ENCODE measurements at places on chromosomes 13 and 19.
A peak's percentile ranks its signal among the peaks of the same experiment; 100 is the strongest.

DNA sequence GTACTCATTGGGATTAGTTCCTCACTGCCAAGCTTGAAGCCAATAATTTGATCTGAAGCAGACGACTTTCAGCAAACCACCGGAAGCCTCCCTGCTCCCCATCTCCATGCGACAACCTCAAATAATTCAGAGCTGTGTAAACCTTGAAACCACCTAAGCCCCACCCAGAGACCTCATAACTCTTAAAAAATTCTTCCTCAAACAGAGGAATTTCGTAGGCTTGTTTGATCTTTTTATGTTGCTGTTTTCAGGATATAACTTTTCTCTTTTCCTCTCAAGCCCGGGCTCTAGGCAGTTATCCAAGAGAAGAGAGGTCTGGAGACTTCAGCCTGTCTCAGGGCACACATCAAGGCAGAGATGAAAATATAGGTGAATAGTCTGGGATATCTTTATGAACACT, 311.6 kb downstream of the KCNRG start:
- no peak for DNase-seq

DNA sequence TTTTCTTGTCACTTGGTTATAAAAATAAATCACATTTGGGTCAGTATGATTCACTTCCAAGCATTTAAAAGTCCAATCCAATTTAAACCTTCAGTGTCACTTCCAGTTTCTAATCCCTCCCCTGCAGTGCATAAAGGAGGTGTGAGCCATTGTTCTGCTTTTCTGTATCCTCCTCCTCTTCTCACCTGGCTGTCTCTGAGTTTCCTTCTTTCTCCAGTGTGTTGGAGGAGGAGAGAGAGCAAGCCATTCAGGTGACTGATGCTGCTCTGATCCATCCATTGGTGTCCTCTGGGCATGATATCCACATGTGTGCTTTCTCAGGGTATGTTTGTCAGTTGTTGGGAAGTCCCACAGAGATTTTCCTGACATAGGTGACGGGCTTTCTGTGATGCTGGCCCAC, 1.2 kb downstream of the NUDT15 start:
- no peak for DNase-seq

GRCh38 chr13:42001580-42001979, 40.7 kb upstream of the VWA8 start:
- no peak for DNase-seq

DNA sequence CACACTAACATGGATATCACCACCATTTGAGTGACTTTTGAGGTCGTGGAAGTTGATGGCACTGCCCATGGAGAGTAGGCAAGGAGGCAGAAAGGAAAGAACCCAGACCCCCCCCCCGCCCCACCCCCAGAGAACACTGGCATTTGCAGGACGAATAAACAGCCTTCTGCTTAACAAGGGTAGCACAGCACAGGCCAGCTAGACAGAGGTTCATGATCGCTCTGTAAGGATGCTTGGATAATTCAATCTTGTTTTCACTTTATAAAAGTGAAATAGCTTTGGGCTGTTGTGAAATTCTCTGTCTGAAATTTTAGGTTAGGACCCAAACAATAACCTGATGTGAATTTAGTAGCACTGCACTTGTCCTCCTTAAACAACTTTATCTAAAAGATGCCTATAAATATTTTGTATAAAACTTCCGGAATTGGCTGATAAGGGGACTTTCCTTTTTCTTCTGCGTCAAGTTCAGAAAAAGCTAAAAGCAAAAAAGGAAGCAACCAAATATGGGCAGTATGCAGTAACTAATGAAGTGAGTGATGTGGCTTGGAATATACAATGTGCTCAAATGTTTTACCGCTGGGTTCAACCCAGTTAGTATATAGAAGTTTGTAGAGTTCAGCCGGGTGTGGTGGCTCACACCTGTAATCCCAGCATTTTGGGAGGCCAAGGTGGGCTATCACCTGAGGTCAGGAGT, 163.7 kb downstream of the SHISA2 start:
- DNase-seq, result no peak

DNA sequence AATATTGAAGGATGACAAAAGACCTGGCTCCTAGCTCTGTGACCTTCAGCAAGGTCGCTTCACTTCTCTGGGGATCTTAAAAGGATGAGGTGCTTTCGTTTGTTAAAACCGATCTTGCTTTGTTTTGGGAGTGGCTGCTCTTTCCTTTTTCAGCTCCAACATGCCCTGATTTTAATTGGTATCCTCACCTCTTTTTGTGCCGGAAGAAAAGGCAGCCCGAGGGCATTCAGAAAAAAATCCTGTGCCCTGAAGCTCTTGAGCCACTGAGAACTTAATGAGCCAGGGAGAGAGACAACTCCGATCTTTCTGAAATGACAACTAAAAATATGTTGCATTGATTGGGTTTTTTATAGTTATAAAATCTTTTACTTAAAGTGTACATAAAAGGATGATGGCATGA, 19.4 kb downstream of the CLDN10 start:
- no peak for DNase-seq

GRCh38 chr13:50779443-50780200, 63.9 kb downstream of the DLEU7 start:
- DNase-seq, result no peak

- DNase-seq, result no peak
Observed at GRCh38 chr13:42985312-42986175, 6.5 kb downstream of the EPSTI1 start.

- DNase-seq, result no peak
Observed at GRCh38 chr13:114285166-114285808, 3.9 kb downstream of the UPF3A start.

- DNase-seq, result no peak
Observed at GRCh38 chr13:27919659-27919933, 204 bp upstream of the PDX1 start.

DNA sequence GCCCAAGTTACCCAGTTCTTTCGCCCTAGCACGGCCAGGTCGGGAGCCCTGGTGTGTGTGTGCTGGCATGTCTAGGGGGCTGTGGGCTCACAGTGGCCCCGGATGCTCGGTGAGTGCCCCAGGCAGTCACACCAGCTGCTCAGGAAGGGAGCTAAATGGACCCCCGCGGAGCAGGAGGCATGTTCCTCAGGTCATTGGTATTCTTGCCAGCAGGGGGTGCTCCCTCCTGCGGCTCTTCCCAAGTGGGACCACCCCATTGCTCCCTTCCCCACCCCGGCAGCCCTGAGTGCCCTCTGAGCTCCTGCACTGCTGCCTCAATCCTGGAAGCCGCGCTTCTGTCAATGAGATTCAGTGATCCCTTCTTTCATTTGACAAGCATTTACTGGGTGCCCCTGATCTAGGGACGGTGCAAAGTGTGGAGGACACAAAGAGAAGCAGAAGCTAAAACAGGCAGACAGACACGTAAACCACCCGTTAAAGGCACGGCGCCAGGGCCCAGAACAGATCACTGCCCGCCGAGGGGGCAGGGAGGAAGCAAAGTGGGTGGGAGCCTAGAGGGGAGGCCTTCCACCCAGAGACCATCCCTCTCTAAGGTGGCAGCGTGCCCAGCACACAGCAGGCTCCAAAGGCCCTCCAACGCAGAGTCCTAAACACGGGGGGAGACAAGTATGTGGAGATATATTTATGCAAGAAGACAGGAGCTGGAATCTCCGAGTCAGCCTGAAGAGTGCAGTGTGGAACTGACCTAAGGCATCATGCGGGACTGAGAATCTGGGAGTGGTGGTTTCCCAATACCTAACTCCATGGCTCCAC, 5.2 kb upstream of the ADPRHL1 start:
- DNase-seq, result no peak

GRCh38 chr13:99381766-99382165, 74.6 kb upstream of the GPR183 start:
- no peak for DNase-seq

DNA sequence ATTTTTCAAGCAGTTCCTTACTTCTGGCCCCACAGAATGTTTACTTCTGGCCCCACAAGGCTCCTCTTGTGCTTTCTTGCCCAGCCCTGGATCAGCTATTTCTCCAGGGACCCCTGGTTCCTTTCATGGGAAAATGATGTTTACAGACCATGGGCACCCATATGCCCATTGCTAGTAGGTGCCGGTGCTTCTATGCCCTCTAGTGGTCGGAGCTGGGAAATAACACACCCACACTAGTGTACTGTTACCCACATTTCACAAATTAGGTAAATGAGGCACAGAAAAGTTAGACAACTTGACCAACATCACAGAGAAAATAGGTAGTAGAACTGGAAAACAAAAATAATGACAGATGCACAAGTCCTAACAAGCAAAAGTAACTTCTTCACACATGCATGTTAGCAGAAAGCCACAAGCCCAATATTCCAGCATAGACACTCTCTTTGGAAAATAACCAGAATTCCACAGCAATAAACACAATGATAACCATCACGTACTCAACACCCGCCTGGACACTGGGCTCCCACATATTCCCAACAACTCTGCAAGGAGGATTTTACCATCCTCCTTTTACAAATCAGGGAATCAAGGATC, 1.3 kb upstream of the CEACAM6 start:
- peak; percentile 49 for DNase-seq

DNA sequence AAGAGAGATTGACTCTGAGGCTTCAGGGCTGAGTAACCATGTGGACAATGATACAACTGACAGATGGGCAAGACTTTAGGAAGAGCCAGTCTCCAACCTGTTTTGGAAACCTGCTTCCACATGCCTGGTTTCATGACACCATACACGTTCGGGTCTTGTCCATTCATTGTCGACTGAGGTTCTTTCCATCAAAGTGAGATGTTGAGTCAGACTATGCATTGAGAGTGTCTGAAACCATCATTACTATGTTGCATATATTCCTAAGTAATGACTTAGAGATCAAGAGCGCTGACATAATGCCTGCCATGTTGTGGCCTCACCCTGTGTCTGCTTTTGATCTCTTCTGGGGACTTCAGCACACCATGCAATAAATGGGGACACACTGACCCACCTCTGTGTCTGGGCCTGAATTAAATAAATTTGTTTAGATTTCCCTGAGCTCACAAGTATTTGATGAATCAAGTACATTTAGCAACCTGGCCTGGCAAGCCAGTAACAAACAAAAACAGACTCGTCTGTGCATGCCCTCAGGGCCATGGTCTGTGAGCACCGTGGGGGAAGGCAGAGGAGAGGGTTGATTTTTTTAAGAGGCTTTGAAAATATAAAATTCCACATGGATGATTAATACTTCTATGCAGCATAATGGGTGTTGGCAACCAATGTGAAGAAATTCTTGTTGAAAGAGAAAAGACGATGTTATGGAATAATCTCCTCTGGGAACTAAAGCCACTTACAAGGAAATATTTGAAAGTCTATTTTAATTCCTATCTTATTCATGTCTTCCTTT, 49.9 kb upstream of the UBAC2 start:
- DNase-seq, result no peak

- DNase-seq, result peak; percentile 50
Observed at GRCh38 chr19:16041299-16041990, 34.9 kb upstream of the TPM4 start.

GRCh38 chr13:57638186-57638890, 6.8 kb downstream of the PCDH17 start:
- no peak for DNase-seq

- DNase-seq, result no peak
Observed at GRCh38 chr19:24159707-24160106, 72.7 kb downstream of the ZNF254 start.

GRCh38 chr13:48977973-48978372, 2.3 kb downstream of the FNDC3A start:
- no peak for DNase-seq

DNA sequence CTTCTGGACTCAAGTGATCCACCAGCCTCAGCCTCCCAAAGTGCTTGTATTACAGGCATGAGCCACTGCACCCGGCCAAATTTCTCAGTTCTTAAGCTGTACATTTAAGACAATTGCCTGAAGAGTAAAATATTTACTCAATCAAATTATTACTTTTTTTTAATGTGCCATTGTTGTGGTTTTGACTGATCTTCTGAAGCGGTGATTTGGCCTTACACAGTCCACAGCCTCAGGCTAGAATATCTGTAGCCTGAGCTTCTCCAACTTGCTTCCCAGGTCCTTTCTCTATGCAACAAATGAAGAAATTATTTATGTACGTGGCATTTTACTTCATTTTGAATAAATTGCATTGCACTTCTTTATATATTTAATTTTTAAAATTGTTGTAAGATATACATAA, 281.3 kb downstream of the KLF5 start:
- no peak for DNase-seq

- DNase-seq, result no peak
Observed at GRCh38 chr19:34489175-34489574, 7.6 kb downstream of the WTIP start.

GRCh38 chr13:45048890-45049407, 59.6 kb downstream of the GPALPP1 start:
- no peak for DNase-seq

DNA sequence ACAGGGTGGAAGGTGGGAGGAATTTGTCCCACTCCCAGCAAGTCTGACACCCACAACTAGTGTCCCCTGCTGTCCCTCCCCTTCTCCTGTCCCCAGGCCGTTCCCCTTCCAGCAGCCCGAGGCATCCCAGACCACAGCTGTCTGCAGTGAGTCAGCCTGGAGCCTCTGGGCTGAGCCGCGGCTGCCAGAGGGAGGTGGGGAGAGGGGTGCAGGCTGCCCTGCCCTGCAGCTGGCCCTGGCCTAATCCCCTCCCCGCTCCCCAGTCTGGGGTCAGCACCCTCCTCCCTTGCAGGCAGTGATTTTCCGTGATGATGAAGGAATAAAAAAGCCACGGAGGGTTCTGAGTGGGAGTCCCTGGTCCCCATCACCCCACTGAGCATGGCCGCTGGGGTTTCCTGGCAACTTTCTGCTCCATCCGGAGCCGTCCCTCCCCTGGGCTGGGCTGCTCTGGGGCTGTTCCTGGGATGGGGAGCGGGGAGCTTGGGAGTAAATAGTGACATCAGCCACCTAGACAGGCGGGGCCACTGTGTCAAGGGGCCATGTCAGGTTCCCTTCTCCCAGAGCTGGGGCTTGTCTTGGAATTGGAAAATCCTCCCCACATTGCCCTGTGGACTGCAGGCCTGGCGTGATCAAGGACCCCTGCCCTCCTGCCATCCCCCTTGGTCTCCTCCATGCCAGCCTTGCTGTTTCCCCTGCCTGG, 16.8 kb downstream of the SPC24 start:
- DNase-seq, result no peak

Measured in stimulated activated CD8-positive, alpha-beta memory T cell treated with anti-CD3 and anti-CD28 coated beads, Interleukin-7, amount 100 ng/mL, for 48 hours (primary cell).